Vagina (tissue), 2 donors: ENCODE measurements at places on chromosomes 7 and 10. TPM values are rescaled to one million over a fixed set of nuclear protein-coding genes. Genes with fewer than 3 reads are reported as not detected.

GRCh38 chr7:46198701-46199100, 277.6 kb upstream of the IGFBP3 start:
- no peak for DNase-seq

DNA sequence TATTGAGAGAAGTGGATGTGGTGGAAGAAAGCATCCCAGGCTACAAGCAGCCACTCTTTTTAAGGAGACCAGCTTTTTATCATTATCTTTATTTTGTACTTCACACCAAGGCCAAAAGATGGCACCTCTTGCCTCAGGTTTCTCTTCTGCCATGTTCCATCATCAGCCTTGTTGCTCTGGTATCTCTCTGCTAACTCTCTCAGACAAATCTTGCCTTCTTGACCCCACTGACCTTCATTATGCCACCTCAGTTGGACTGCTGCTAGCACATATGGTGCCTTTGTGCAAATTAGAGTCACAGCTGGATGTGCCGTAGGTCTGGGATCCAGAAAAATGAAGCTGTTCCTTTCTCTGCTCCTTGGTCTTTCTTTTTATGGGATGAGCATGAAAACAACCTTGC, 47.1 kb upstream of the DYNC1I1 start:
- DNase-seq = no peak

- no peak for DNase-seq
Observed at GRCh38 chr7:3089493-3089892, 45.8 kb upstream of the CARD11 start.

- no peak for DNase-seq
Observed at GRCh38 chr10:125161707-125162119, 1.4 kb upstream of the CTBP2 start.

TSPAN33 gene
- 2.7 TPM for total RNA-seq

CPA4 gene
- total RNA-seq = 8.8 TPM

GHRHR gene
- total RNA-seq = not detected

DNA sequence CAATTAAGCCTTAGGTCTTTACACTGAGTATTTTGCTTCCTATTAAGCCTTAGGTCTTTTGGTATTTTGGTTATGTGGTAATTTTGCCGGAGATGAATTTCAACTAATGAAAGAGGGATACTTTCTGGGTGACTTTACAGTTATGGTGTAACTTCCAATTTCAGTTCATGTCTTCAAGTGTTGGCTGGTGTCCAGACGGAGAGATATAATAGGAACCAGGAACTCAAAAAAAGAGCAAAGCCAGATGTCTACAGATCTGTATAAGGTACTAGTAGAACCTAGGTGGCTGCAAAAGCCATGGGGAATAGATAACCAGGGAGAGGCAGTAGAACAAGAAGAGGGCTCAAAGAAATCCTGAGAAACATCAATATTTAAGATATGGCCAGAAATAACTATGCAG, 12.3 kb downstream of the ERCC6 start:
- DNase-seq = no peak

LRRD1 gene
- total RNA-seq = 0.49 TPM

COL28A1 gene
- 5.4 TPM for total RNA-seq

DNA sequence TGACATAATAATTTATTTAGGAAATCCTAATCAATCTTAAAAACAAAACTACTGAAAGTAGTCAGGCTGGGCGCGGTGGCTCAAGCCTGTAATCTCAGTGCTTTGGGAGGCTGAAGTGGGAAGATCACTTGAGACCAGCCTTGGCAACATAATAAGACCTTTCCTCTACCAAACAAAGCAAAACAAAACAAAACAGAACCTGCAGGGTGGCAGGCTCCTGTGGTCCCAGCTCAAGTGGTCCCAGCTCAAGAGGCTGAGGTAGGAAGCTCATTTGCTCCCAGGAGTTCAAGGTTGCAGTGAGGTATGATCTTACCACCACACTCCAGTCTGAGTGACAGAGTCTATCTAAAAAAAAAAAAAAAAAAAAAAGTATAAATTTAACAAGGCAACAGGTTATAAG, 748.0 kb downstream of the CNTNAP2 start:
- DNase-seq = no peak

- DNase-seq = no peak
Observed at GRCh38 chr10:96596422-96597407, 9.9 kb upstream of the TM9SF3 start.

GPR85 gene
- total RNA-seq = not detected

ZSCAN25 gene
- 12.3 TPM for total RNA-seq

- no peak for DNase-seq
Observed at GRCh38 chr7:146720195-146720594, 603.6 kb downstream of the CNTNAP2 start.

DNA sequence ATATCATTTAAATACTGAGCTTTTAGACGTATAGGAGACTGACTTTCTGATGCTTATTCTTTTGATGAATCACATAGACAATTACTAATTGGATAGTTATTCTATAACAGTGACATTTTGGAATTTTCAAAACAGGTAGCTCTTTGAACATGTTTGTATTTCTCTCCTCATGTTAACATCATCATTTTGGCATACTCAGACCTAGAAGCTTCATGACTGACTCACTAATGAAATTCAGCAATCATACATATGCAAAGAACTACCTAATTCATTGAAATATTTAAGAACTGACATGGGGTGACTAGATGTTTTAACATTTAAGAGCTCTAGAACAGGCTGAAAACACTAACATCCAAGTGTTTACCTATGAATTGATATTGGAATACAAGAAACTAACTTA, 192.3 kb downstream of the VTI1A start:
- DNase-seq = no peak

DNA sequence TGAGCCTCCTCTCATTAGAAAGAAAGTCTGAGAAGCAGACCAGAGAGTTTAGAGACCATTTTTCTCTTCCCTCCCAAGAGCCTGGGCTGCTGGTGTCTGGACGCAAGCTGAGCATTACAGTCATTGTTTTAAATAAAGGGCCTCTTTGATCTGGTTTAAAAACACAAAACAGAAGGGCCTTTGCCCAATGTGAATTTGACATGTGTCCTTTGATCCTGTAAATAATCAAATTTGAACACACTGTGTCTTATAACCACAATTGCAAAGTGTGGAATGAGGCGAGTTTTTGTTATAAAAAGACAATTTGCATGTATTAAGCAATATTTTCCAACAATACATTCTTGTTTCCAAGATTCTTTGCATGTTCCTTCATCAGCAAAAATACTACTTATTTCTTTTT, 158.5 kb downstream of the C7orf25 start:
- DNase-seq = no peak

- no peak for DNase-seq
Observed at GRCh38 chr10:72308320-72308987, 34.7 kb downstream of the DDIT4 start.

- no peak for DNase-seq
Observed at GRCh38 chr10:80320377-80320776, 30.9 kb upstream of the MAT1A start.

GRCh38 chr10:30330497-30331168, 18.4 kb downstream of the MTPAP start:
- DNase-seq = no peak

DNA sequence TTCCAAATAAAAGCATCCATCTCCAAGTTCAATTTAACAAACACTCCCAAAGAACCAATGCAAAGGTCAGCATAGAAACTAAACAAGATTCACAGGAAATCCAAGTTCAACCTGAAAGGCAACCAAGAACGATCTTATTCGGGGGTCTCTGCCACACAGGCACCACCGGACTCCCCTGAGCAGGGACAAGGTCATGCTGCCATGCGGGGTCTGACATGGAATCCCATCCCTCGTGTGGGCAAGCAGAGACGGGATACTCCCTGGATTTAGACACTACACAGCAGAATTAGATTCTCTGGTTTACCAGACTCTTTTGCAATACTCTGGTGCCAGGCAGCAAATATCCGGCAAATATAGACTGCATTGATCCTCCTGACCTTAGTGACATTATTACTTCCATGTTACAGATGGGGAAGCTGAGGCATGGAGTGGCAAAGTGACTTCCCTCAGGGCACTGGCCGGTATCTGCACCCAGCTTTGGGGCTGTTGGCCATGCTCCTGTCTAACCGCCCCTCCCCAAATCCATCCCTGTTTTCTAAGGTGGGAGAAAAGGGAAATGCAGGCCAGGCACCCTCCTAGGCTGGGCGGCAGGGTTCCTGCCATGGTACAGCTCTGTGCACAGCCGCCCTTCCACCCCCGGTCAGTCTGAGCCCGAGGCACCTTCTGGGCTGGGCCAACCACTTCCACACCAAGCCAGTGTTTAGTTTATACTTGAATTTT, 111.8 kb downstream of the VIPR2 start:
- peak; percentile 80 for DNase-seq

PLA2G12B gene
- not detected for total RNA-seq

- DNase-seq = no peak
Observed at GRCh38 chr7:151161757-151162156, 5.7 kb downstream of the GBX1 start.

DNA sequence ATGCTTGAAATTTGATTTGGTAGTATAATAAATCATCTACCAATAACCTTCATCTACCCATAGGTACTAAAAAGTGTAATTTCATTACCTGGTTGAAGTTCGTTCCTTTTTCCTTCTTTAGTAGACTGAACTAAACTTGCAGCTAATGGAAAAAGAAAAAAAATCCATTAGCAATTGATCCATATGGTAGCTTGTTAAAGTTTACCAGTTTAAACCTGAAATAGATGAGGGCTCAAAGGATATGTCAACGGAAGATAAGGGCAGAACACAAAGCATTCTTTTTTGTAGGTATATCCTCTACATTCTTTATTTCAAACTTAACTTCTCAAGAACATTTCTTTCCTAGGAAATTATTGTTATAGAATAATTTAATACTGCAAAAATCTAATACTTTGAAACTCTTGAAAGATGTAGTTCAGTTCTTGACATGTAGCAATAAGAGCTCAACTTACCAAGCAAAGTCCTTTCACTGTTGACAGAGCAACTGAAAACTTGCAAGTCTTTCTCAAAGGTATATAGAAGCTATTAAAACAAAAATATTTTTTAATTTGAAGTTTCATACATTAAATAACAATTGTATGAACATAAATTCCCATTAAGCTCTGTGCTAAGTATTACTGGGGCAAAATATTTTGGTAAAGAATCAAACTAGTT, 19.1 kb downstream of the GSAP start:
- DNase-seq = no peak

DNA sequence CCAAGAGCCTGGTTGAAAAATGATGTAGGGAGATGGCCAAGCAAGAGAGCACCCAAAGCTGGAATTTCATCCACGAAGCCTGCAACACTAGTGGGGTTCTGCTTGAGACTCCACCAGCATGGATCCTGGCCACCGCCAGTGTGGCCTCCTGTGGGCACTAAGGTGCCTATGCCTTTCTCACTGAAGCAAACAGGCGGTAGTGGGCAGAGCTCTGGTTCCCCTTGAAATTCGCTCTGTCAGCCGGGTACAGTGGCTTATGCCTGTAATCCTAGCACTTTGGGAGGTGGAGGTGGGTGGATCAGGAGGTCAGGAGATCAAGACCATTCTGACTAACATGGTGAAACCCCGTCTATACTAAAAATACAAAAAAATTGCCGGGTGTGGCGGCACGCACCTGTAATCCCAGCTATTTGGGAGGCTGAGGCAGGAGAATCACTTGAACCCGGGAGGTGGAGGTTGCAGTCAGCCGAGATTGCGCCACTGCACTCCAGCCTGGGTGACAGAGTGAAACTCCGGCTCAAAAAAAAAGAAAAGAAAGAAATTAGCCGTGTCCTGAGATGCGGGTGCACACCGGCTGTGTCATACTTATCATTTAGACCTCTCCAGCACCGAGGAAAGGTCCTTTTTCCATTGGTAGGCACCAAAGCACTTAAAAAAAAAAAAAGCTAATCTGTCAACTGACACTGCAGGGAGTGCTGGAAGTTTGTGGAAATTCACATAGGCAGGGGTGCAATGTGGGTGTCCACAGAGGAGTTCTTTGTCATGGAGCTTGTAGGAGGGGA, 28.3 kb downstream of the CCM2 start:
- DNase-seq = no peak

LRIT1 gene
- total RNA-seq = not detected

DNA sequence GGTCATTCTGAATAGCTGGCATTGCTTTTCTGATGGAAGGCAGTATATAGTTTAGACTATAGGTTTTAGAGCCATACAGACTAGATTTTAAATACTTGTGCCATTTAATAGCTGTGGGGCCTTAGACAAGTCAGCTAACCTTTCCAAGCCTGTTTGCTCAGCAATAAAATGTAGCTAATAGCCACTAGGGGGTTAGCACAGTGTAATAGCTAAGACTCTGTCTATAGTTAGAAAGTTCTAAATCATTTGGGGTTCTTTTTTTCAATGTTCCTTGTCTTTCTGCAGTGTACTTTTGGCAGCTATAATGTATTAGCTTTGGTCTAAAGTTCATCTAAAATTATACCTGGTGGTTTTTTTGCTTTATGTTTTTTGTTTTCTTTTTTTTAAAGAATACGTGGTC, 7.5 kb upstream of the KIFBP start:
- DNase-seq = no peak

PCLO gene
- total RNA-seq = 10.8 TPM

GRCh38 chr10:110355141-110355831, 50.6 kb upstream of the SMNDC1 start:
- no peak for DNase-seq

DNA sequence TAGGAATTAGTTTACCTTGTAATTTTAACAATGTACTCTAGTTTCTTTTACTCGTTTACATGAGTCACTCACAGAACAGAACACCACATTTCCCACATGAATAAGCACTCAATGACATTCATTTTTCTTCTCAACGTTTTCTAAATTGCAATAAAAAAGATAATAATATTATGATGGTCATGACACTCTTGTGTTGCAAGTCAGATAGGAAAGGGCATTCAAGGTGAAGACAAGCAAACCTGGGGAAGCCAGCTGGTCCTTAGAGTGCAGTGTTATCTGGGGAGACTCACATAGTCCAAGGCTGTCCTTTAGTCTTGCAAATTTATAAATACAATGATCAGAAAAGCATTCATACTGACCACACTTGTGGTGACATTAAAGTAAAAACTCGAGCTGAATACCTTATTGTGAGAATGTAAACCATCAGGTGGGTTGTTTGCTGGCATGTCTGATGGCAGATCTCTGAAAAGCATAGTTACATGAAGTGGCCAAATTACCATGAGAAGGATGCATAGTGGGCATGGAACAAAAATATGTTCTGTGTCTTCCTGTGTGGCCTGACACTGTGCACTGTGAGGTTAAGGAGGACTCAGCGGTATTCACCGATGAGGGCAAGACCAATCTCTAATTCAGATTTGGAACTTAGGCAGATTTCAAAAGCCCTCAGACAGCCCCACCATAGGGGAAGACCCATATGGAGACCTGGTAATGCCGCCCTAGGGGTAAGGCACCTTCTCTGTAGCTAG, 158.9 kb upstream of the ASAH2 start:
- no peak for DNase-seq

HOGA1 gene
- total RNA-seq = 0.98 TPM

GRCh38 chr10:15306735-15307280, 64.3 kb downstream of the FAM171A1 start:
- no peak for DNase-seq

- DNase-seq = no peak
Observed at GRCh38 chr7:130748531-130749389, 14.8 kb upstream of the KLF14 start.

GRCh38 chr10:32951111-32951510, 6.9 kb downstream of the ITGB1 start:
- DNase-seq = no peak
